ENCODE measurements at places on chromosomes 5 and 9.

GRCh38 chr9:89413963-89414638 is 83.8 kb downstream of the SEMA4D start:
- no peak for DNase-seq

- DNase-seq = peak; percentile 54
Measured at GRCh38 chr9:88007291-88007650, 32.9 kb upstream of the CDK20 start.

DNA sequence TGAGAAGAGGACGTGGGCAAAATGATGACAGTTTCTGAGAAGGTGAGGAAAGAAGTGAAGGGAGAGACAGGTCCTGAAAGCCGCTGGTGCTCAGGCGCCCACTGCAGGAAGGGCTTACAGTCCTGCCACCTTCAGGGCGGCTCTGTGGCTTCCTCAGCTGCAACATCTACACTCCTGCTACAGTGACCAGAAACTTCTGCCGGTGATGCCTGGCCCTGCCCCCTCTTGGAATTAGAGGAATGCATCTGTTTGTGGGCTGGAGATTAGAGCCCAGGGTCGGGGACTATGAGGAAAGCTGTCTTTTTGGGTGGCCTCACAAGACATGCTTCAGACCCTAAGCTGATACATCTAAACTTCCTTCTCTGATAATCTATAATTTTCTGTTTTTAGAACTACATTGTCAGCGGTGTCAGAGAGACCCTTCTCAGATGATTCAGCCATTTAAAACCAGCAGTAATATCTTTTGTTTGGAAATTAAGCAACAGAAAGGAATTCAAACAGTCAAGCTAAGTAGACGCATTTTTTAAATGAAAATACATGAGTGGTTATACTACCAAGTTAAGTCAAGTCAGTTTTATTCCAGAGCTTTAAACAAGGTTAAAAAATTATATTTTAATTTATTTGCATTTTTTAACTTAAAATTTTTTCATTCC is 30.4 kb downstream of the PRDM6 start:
- DNase-seq = no peak

GRCh38 chr9:136700304-136700703 is 12.1 kb upstream of the DIPK1B start:
- DNase-seq = no peak

DNA sequence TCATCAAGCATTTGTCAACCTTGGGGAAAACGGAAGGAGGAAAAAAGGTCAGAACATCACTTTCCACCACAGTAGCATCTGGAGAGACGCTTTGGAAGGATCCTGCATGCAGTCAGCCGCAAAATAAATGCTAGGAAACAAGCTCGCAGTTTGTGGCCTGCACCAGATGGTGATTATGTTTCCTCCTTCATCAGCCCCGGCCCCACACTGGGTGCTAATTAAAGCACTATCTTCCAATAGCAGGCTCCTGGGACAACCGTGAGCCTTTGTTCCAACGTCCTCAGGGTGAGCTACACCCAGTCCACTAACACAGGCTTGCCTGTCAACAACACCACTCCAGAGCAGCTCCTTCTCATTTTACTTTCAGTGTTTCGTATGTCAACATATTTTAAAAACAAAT is 64.0 kb downstream of the RNF130 start:
- DNase-seq = no peak

DNA sequence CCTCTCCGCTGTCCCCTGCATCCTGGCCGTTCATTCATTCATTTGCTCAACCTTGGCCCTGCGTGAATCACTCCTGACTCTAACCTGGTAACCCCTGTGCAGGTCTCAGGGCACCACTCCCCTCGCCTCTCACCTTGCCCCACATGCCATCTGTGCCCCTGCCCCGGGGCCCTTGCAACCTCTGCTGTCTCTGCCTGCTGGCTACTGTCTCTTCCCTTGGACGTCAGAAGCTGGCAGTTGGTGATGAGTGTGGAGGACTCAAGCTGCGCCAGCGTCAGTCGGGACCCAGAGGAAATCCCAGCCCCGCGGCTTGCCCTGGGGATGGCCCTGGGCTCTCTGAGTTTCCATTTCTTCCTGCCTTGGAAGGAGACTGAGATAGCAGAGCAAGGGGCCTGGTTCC is 154.9 kb downstream of the OLFM1 start:
- no peak for DNase-seq

- peak; percentile 94 for DNase-seq
Measured at GRCh38 chr5:172806897-172807672, 27.0 kb upstream of the ERGIC1 start.

GRCh38 chr5:55518831-55519390 is 15.9 kb downstream of the PLPP1 start:
- no peak for DNase-seq

GRCh38 chr9:76181020-76181641 is 213.1 kb downstream of the RFK start:
- no peak for DNase-seq

GRCh38 chr5:64330728-64331231 is 165.1 kb downstream of the RNF180 start:
- no peak for DNase-seq

- no peak for DNase-seq
Measured at GRCh38 chr9:76109953-76110352, 219.5 kb downstream of the PCSK5 start.

Measured in stimulated activated CD4-positive, alpha-beta T cell treated with anti-CD3 and anti-CD28 coated beads, Interleukin-1b, Interleukin-23, amount 100 ng/mL, for 24 hours (primary cell).